ENCODE measurements at places on chromosomes 2 and 18.

DNA sequence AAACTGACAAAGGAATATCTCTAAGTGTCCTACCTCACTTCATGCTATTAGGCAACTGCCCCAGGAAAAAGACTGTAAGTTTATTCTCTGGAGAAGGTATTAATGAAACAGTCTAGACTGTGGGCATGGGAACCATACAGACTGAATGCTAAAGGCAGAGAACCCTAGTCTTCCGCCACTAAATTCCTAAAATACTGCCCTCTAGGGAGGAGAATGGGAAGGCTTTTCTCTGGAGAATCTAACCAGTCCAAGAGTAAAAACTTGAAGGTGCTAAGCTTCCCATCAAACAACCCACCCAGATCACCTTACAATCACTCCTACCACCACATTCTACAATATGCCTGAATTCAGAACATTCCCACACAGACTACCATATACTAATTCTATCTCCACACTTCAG lies 3.4 kb downstream of the SRBD1 start:
- DNase-seq, result no peak

- no peak for DNase-seq
Observed at GRCh38 chr2:129071531-129071930, 752.9 kb upstream of the HS6ST1 start.

DNA sequence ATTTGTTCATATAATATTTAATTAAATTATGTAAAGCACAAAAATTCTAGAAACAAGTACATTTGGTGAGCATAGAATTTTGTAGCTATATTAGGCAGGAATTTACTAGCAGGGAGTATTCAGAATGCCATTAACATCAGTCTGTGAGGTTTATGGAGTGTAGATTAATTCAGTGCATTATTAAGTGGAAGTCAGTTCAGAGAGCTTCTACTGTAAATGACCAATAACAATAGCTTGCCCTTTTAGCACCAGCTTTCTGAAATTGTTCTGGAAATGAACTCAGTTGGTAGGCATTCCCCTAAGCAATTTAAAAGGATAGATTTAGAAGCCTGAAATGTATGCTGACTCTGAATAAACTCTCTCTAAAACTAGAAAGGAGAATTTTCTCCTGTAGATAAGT lies 208.2 kb upstream of the CNTNAP5 start:
- DNase-seq, result no peak

- DNase-seq, result no peak
Observed at GRCh38 chr2:191854382-191855372, 7.8 kb upstream of the CAVIN2 start.

- DNase-seq, result no peak
Observed at GRCh38 chr2:101111262-101111838, 39.8 kb downstream of the TBC1D8 start.

DNA sequence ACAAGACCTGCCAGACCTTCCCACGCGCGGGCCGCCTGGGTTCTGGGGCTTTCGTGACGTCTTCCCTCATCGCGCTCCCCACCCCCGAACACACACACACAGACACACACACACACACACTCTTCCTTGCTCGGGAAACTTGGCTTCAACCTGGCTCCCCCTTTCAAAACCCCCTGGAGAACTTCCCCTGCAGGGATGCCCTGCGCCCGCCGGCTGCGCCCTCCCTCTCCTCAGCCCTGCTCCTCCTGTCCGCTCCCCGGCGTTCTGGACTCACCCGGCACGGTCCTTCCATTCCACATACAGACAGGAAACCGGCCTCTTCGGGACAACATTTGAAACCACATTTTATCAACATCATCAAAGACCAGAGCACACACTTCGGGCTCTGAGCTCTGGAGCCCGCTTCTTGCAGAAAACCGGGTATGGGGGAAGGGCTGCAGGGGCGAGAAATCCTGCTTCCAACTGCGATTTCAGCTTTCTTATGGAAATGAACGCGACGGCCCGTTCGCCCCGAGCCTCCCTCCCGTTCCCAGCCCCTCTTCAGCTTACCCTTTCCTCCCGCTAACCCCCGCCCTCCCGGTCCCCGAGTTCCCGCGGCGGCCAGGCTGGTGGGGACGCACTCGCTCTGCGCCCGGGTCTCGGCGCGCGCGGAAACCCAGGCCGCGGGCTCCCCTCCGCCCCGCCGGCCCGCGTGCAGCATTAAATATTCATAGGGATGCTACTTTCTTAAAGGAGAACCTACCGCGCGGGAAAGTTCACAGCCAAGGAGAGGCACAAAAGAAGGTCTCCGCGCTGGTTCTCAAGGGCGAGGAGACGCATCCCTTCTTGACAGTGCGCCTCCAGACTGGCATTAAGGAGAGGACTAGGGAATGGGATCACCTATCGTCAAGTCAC lies 18.3 kb downstream of the POU3F3 start:
- DNase-seq, result no peak

DNA sequence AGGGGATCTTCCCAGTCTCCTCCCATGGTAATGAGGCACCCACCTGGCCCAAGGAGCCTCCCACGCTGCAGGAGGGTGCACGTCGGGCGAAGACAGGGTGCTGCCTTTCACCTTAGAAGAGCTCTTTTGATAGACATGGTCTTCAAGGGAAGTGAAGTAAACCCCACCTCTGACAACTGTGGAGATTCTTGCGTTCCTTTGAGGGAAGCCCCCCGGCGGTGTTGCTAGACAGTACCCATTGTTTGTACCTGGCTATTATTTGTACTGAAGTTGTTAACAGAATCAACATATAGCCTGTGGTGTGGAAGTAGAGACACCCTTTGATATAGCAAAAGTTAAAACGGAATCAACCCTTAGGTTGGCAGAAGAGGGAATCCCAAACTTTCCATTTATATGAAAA lies 648.0 kb downstream of the GALR1 start:
- no peak for DNase-seq

- DNase-seq, result no peak
Observed at GRCh38 chr18:1998121-1998520, 573.2 kb downstream of the METTL4 start.

All from T-helper 2 cell treated with Interferon-gamma antibody and Interleukin-4, amounts not matched to agents 5 μg/mL and 100 μg/mL, for 36 hours (primary cell).